Right ventricle myocardium inferior (tissue), 1 donor: ENCODE measurements at places on chromosomes 16 and 17.

DNA sequence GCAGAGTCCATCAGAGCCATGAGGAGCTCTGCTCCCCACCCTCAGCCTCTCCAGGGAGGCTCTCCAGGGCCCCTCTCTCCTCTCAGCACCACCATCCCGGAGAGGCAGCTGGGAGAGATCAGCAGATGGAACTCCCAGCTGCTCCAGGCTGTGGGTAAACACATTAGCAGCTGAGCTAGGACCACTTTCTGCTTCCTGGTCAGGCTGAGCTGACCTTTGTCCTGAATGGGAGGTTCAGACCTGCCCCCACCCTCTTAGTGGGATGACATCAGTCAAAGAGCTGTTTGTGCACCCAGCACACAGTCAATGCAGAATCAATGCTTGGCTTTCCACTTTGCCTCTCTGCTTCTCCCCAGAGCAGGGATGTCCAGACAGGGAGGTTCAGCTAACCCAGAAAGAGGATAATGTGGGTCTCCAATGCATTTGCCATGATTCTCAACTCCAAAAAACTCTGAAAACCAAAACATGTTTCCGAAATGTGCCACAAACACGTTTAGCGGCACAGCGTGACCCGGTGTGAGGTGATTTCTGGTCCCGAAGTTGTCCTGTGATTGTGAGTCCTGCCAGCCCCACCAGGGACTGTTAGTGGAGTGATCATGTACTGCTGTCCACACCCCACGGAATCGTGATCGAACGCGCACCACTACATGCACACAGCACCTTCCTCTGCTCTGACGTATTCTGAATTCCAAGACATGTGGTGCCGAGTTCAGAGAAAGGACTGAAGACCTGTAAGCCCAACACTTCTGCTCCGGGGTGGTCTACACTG lies 6.7 kb downstream of the GPR142 start:
- DNase-seq: peak; percentile 69

DNA sequence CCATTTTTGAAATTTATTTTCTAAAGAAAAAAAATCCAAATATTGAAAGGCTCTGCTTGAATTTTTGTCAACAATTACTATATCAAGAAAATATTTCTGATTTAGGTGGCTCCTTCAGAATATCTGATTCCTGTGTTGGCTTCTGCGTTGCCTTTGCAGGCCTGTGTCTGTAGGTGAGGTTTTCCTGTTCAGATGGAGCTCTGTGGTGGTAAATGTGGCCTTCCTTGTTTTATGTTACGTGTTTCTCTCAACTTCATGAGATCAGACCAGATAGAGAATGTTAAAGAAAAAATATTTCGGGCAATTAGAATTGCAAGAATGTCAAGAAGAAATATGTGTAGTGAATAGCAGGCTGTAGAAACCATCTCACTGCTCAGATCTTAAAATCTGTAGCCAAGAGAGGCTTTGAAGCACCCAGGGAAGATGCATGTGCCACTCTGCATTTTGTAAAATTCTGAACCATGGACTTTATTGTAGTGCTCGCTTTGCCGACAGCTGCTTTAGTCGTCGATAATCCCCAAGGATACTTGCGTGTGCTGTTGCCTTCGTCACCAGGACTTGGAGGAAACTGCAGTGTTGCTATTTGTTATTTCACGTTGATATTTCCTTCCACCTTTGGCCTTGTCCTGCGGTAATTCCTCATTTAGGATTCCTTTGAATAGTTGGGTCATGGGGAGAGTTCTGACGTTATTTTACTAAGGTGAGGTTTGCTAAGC lies 69.9 kb downstream of the RPTOR start:
- no peak for DNase-seq

GRCh38 chr17:30975042-30975820 lies 4.4 kb downstream of the RNF135 start:
- DNase-seq: no peak

GRCh38 chr17:58333736-58334207 lies 5.2 kb upstream of the TSPOAP1 start:
- peak; percentile 56 for DNase-seq

DNA sequence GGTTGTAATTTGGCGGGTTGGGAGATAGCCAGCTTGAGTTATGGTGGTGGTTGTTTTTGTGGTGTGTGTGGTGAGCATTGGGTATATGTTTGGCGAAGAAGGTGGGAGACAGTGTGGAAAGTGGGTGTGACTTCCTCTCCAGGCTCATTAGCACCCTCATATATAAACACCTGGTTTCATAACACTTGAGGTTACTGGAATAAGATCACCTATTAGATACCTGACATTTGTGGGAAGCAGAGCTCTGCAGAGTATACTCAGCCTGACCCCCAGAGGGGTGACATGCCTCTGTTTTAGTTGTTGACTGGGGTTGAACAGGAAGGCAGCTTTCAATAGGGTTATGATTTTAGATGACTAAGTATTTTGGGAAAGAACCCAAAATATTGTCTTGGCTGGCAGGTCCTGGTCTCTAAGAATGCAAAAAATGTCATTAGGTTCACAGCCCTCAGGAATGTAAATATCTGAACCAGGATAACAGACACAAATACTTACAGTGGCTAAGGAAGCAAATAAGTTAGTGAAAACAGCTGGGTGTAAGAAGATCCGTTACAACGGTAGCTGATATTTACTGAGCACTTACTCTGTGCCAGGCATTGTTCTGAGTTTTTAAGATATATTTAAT lies 18.3 kb upstream of the EFCAB13 start:
- DNase-seq: no peak

- DNase-seq: no peak
Observed at GRCh38 chr17:27244011-27244410, 49.9 kb upstream of the WSB1 start.

DNA sequence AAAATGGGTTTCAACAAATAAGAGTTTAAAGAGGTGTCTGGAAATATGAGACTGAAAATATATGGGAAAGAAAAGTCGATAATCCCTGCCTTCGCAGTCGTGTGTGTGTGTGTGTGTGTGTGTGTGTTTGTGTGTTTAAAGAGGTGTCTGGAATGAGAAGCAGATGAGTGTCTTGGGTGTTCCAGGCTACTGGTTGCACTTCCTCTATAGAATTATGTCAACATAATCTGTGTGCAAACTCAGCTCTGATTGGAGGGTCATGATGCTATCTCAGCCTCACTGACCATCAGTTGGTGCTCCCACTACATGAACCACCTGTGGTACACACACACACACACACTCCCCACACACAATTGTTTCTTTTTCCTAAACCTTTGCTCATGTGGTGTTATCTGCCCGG lies 347.3 kb downstream of the NPIPA8 start:
- no peak for DNase-seq

GRCh38 chr17:4839965-4840892 lies 7.1 kb downstream of the MINK1 start:
- no peak for DNase-seq

DNA sequence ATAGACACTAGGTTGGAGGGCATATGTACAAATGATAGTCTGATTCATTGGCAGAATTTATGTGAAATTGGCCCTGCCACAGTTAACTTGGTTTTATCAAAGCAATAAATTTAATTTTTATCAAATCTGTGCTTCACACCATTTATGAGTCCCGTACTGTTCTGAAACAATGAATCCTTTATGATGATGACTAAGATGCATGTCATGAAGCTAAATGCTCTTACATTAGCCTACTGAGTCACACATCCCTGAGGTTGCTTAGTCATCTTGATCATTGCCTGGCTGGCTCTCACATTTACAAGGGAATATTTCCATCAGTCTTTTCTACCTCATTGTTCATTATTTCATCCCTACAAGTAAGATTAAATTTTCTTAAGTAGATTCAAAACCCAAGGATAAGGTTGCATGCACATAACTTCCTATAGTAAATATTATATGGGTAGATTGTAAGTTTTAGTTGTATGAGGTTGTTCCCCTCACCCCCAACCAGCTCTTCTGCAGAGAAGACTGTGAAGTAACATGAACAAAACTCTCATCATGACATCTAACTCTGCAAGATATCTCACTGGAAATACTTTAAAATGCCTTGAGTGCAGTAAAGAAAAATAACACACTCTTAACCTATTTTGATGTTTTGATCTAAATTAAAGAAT lies 170.7 kb downstream of the CYB561 start:
- no peak for DNase-seq

- DNase-seq: no peak
Observed at GRCh38 chr16:85746460-85747215, 4.3 kb downstream of the C16orf74 start.

- DNase-seq: peak; percentile 2
Observed at GRCh38 chr17:29061036-29061435, 18.1 kb downstream of the PIPOX start.

DNA sequence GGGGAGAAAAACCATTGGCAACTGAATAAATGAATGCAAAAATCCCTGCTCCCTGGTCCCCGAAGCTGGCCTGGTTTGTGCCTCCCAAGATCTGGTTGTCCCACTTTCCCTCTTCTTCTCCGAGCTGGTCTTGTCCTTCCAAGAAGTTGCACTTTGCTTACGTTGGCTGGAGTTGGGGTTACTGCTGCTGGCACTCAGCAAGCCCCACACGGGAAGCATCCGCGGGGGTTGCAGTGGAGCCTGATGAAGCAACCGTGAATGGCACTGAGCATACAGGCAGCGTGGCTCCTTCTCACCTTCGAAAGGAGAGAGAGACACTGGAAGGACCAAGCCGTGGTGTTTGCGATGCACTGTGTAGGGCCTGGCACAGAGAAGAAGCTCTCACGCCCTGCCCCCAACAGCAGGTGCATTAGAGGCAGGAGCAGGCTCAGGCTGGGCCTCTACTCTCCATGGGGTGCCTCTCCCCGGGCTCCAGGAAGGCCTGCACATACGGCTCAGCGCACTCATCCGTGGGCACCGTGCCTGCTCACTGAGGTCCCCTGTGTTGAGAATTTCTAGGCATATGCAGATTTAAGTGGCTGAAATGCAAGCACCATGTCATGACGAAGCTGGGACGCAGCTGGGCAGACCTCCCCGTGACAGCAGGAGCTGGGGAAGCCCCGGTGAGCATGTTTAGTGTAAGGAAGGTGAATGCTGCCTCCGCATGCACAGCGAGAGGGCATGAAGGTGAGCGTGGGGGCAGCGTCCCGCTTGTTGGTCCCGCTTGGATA lies 12.1 kb downstream of the CA5A start:
- DNase-seq: no peak

DNA sequence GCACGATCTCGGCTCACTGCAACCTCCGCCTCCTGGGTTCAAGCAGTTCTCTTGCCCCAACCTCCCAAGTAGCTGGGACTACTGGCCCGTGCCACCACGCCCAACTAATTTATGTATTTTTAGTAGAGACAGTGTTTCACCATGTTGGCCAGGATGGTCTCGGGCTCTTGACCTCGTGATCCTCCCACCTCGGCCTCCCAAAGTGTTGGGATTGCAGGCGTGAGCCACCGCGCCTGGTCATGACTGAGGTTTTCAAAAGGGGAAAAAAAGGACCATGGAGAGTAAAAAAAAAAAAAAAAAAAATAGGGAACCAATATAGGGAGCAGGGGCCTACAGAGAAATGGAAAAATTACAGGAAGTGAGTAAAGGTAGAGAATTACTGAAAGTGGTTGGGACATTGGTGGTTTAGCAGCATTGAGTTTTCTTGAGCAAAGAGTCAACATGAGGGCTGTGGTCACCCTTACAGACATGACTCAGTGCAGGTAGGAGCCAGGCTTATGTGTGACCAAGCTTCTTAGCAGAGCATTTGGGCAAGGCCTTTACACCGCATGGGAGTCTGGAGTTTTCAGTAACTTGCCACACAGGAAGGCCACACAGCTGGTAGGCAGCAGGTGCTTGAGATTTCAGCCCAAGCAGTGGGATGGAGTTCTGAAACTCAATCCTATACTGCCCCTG lies 447.3 kb downstream of the HS3ST3B1 start:
- DNase-seq: no peak

DNA sequence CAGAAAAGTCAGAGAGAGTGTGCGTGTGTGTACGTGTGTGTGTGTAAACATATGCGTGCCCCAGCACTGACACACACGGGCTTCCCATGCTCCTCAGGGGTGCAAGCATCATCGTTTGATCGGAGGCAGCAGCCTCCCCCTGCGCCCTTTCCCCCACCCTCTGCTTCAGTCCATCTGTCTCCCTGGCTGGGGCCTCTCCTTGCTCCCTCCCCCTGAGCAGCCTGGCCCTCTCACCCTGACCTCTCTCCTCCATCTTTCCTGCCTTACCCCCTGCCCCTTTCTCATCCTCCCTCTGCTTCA lies 4.4 kb downstream of the STX1B start:
- no peak for DNase-seq

DNA sequence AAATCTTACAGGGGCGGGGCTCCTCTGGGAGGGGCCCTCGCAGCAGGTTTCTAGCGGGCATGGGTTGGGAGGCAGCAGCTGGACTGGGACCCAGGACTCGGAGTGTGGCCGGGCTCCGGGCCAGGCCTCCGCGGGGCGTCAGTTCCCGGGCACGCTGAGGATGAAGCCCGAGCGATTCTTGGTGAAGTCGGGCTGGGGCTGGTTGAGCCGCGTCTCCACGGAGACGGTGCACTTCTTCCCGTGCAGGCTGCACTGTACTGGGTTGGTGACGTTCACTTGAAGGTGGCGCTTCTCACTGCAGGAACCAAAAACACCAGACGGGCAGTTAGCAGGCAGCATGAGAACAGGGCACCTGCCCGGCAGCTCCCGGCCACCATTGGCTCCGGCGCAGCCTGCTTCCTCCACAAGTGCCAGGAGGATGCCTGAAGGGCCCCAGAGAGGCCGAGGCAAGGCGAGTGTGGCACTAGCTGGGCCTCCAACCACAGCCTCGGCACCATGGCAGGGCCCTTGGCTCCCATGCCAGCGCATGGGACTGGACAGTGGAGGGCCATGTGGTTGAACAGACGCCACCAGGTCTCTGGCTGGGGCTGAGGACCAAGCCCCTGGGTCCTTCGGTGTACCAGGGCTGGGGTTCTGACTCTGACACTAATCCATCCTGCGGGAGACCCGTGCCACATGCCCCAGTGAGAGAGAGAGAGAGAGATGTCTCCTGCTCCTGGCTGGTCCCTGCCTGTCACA lies 8.0 kb downstream of the CDK5R1 start:
- DNase-seq: no peak

DNA sequence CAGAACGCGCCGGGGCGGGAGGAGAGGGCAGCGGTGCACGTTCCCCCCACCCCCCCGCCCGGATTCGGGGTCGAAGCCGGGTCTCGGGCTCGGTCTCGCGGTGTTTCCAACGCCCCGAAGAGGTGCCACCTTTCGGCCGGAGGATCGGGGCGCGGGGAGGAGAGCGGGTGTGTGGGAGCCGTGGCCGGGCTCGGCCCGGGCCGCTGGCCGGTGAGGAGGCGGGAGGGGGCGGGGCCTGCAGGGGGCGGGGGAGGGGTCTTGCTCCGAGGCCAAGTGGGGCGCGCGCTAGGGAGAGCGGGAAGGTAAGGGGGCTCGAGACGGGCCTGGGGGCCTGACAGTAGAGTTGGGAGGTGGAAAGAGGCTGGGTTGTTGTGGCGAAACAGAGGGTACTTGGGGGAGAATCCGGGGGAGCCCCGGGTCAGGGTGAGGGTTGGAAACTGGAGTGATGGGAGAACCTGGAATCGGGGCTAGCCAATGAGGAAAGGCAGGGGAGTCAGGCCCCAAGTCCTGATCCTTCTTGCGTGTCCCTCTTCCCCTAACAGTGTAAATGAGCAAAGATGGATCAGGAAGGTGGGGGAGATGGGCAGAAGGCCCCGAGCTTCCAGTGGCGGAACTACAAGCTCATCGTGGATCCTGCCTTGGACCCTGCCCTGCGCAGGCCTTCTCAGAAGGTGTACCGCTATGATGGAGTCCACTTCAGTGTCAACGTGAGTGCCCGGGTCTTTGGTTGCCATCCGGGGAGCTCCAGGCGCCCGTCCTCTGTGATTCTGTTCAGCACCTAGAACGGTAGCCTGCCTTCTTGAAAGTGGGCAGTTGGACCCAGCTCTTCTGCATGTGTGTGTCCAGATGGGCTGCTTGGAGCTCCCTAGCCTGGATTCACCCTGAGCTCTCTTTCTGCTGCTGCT lies 873 bp downstream of the SETD1A start:
- DNase-seq: peak; percentile 83
